ENCODE measurements at places on chromosomes 7 and 10.

DNA sequence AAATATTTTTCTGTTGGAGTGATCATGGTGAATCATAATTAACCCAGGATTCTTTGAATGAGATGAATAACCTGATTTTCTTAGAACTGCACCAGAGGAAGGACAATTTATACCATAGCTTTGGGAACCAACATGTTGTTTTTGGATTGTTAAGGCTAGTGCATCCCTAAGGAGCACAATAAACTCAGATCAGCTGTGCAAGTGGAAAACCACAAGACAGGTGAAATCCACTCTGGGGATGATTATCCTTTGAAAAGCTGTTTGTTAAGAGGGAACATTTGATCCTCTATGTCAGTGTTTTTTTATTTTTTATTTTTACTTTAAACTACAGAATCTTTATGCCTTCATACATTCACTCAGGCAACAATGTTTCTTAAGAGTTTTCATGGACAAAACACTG, 232.1 kb upstream of the PCLO start:
- no peak for DNase-seq

GRCh38 chr10:81564143-81564542, 310.9 kb upstream of the NRG3 start:
- no peak for DNase-seq

DNA sequence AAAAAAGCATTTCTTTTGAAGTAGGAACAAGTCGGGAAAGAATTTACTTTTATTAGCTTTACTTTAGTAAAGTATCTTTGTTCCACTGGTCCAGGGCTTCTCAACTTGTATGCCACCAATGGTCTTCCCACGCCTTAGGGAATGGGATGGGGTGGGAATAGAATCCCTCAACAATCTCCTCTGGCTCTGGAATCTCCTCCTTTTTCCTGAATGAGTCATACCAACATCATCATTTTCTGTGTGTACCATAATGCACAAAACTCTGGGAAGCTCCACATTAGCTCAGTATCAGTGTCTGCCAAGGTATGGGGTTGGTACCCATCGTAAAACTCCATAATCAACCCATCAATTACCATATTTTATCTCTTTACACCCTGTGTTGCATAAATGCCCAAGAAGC, 159.4 kb upstream of the BMPER start:
- no peak for DNase-seq

GRCh38 chr7:158407581-158408317, 179.9 kb downstream of the PTPRN2 start:
- no peak for DNase-seq

- DNase-seq, result no peak
Measured at GRCh38 chr10:5494611-5495010, 4.8 kb downstream of the CALML5 start.

DNA sequence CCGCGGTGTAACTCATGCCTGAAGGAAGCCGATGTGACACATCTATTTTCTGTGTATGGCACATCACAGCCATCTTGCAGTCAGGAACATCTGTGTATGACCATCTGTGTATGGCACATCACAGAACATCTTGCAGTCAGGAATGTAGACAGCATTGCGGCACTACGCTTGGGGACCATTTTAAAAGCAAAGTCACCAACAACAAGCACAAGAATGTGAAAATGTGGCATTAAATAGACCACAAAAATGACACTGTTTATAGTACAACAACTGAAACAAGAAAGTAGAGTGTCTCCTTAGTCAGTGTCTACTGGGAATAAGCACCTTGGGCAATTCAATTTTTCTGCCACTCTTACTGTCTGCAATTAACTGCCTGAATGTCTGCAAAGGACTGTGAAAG, 124.4 kb downstream of the HGF start:
- DNase-seq, result no peak

- DNase-seq, result no peak
Measured at GRCh38 chr7:8185926-8186683, 75.9 kb downstream of the ICA1 start.

DNA sequence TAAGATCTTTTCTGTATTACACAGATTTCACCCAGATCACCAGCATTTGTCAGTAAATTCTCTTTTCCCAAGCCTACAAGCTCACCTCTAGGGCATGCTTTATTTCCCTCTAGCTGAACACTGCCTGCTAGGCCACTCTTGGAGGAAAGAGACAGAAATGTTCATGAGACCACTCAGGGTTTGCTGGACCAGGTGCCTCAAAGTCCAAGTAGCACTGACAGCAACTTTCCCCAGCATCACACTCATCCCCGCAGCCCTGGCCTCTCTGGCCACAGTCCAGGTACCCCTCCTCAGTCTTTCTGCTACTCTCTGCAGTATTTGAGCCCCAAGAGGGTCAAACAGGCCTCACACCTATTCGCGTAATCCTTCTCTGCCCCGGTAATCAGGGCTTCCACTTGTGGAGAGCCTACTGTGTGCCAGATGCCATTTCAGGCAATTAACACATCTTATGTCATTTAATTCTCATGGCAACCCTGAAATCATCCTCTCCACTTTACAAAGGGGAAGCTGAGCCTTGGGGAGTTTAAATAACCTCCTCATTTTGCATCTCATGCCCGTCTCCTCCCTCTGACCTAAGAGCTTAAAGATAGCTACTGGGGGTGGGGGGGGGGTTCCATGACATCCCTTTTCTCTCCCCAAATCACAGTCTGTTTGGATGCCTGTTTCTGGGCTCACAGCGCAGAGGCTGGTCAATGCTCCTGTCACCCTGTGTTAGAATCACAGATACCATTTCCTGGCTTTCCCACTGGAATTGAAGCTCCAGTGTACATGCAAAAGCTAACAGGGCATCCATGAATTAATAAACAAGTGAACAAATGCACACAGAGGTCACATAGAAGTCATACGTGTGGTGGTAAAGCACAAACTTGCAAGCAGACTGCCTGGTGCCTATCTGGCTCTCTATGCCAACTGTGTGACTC, 88.5 kb downstream of the PRLHR start:
- no peak for DNase-seq

- no peak for DNase-seq
Measured at GRCh38 chr10:34729619-34730018, 85.5 kb downstream of the PARD3 start.

DNA sequence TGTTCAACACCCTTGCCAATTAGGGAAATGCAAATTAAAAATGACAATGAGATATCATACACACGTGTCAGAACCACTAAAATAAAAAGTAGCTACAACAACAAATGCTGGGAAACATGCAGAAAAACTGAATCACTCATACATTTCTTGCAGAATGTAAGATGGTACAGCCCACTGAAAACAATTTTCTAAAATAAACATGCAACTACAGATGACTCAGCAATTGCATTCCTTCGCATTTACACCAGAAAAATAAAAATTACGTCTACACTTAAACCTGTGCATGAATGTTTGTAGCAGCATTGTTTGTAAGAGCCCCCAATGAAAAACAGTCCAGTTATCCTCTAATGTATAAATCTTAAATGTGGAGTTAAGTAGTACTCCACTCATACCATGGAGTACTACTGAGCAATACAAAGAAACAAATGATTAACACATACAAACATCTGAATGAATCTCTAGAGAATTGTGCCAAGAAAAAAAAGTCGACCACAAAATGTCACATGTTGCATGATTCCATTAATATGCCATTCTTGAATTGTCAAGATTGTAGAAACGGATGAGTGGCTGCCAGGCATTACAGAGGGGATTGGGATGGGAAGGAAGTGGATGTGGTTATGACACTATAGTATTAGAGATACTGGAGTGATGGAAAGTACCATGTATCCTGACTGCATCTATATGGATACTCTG, 134.6 kb upstream of the NPSR1 start:
- DNase-seq, result no peak

- DNase-seq, result no peak
Measured at GRCh38 chr7:139619367-139619657, 95.8 kb downstream of the CLEC2L start.

GRCh38 chr10:99849536-99849935, 67.1 kb downstream of the ABCC2 start:
- no peak for DNase-seq

GRCh38 chr7:149764481-149765398, 8.6 kb downstream of the ZNF467 start:
- DNase-seq, result no peak

DNA sequence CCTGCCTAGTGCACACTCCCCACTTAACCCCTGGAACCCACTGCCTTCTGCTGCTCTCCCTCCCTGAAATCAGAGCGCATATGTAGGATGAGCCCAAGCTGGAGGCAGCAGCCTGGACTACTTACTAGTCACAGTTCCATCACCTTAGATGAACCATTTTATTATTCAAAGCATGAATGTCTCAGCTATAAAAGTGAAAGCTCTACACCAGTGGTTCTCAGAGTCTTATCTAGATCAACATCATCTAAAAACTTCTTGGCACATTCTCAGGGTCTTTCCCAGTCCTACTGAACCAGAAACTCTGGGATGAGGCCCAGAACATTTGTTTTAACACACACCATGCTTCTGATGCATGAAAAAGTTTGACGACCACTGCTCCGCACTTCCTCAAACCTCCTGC, 100.3 kb upstream of the ANK3 start:
- no peak for DNase-seq

DNA sequence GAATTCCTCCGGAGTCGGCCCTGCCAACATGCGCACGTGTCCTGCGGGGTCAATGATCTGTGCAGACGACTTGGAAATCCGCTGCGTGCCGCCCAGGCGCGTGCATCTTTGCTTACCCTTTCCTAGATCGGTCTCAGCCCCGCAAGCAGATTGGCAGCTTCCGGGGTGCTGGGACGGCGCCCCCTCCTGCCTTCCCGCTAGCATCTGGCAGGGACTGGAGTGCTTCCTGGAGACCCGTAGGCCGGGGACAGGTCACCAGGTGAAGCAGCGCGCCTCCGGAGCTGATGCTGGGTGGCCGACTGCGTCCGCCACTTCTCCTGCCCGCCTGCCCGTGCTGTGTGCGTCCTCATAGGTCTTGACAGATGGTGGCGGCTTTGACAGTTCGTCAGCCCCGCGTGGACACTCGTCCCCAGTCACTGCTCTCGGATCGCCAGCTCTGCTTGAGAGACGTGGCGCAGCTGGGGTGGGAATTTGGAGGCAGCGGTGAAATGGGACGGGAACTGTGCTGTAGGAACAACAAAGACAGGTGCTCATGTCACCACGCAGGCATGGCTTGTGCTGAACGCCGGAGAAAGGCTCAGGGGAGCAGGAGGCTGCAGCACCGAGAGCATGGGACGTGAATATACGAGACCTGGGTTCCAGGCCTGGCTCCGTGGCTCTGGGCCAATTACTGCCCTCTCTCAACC, 21.9 kb upstream of the KCNK18 start:
- peak; percentile 15 for DNase-seq

GRCh38 chr7:13872709-13873108, 116.8 kb downstream of the ETV1 start:
- DNase-seq, result no peak

DNA sequence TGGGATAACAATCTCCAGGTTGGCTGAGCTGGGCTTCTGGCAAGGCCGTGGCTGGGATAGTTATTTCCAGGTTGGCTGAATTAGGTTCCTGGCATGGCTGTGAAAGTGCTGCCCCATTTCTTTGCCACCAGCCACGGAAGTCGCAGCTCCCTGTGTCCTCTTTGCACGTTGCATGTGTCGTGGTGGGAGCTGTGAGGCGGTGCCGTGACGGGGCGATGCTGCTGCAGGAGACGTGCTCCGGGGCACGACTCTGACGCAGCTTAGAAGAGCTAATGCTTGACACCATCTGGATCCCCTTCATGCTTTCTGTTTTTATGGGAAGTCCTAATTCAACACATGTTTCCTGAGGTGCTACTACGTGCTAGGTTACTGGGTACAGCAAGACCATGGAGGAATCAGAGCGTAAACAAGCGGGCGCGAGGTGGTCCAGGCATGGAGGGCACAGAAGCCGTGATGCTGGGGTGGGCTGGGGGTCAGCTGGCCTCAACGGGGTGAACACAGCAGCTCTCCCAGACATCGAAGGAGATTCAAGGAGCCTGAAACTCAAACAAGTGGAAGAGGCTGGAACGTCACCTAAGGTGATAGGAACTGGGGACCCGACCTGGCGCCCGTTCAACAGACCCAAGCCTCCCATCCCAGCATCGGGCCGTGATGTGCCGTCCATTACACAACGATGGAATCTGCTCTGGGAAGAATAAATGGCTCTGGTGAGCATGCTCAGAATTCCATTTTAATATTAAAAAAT, 407.1 kb downstream of the DNAJB6 start:
- DNase-seq, result no peak

- DNase-seq, result no peak
Measured at GRCh38 chr7:93232673-93233018, 480 bp downstream of the VPS50 start.

GRCh38 chr10:113426181-113426877, 126.5 kb upstream of the HABP2 start:
- no peak for DNase-seq

- no peak for DNase-seq
Measured at GRCh38 chr7:25802057-25802456, 349.9 kb upstream of the NFE2L3 start.

DNA sequence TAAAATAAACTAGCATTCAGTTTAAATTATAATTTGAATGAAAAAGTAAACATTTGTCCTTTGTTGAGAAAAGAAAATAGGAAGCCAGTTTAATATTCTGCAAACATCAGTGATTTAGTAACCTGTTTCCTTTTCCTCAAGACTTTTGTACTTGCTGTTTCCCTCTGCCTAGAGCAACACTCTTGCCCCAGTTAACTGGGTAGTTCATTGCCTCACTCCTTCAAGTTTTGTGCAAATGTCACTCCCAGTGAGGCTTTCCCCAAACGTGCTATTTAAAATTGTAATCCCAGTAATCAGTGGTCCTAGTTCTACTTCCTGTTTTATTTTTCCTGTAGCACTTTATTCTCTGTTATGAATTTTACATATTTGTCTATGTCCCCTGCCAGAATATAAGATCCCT, 23.8 kb downstream of the DLD start:
- no peak for DNase-seq

DNA sequence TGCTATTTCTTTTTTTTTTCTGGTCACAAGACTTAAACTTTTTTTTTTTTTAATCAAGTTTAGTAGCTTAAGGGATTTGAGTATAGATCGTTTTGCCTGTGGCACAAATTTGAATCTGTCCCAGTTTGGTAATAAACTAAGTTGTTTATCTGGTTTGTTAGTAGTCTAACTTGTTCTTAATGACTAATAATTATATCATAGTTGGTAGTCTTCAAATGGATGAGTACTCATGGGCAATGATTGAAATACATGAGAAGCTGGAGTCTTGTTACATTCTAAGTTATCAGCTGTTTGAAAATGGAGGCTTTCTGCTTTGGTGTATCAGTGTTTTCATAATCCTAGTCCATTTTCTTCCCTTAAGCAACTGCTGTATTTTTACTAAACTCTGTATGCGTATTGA, 12.3 kb downstream of the BTAF1 start:
- no peak for DNase-seq

GRCh38 chr10:110087682-110088081, 79.9 kb downstream of the ADD3 start:
- DNase-seq, result no peak

DNA sequence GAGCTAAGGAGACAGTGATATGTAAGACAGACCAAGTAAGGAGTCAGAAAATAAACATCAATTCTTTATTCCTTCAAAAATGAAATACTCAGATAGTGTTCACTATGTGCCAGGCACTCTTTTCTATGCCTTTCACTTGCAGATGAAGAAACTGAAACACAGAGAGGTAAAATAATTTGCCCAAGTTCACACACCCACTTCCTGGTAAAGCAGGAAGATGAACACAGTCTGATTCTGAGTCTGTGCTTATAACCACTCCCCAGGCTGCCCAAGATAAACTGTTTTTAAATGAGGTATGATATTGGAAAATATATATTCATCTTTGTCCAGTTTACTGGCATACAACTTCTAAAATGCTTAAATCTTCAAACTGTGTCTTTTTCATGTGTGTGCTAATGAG, 294.4 kb upstream of the NPVF start:
- DNase-seq, result no peak

All from stimulated activated CD4-positive, alpha-beta T cell treated with anti-CD3 and anti-CD28 coated beads, Interleukin-1b, Interleukin-23, amount 100 ng/mL, for 4 hours (primary cell).